ENCODE measurements at places on chromosomes 11 and 22. TPM values are rescaled to one million over a fixed set of nuclear protein-coding genes. Genes with fewer than 3 reads are reported as not detected.

DNA sequence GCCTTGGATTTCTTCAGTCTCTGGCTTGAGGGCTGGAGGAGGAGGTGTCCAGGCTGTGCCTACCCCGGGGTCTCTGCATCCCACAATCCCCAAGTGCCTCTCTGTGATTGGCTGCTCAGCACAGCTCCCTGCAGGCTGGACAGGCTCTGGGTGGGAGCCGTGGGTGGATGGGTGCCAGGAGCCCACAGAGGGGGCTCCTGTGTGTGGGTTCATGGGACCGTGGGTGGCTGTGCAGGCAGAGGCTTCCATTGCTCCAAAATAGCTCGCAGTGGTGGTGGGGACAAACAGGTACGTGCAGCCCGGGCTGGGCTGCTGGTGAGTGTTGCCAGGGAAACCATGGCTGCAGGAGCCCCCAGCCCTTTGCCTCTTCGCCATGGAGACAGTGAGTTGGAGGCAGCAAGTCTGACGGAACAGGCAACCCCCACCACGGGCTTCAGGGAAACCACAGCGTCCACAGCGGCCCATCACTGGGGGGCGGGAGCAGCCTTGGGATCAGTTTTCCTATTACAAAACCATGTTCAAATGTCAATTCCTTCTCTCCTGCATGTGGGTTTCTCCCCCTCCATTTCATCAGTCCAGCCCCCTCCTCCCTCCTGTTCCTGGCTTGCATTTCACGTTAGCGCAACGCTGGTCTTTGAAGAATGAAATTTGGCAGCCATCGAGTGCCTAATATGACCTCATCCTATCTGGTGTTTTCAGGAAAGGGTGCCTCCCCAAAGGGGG, 155.2 kb downstream of the TRIM29 start:
- no peak for DNase-seq

DNA sequence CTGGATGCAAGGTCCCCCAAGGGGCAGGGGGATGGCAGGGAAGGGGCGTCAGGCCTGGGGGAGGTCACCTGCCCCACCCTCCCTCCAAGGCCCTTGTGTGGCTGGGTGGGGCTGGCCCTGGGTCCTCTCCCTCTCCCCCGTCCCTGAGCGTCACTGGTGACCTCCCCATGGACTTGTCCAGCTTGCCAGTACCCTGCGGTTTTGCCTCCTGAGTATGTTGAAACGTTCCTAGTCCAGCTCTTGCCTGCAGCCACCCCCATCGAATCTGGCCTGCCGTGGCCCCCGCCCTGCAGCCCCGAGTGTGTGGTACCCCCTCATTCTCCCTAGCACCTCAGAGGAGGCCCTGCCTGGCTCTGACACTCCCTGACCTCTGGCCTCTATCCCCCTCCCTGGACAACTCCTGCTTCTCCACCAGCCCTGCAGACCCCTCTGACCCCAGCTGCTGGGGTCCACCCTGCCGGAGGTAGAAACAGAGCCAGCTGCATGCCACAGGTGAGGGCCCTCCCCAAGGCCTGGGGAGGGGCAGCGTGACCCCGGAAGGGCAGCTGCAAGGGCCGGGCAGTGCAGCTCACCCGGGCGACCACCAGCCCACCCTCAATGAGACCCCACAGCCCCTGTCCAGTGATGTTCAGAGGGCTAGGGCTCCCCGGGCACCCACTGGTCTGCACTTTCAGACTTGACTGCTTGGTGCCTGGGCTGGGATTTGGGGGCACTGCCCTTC, 4.1 kb upstream of the MUC6 start:
- DNase-seq, result no peak

DNA sequence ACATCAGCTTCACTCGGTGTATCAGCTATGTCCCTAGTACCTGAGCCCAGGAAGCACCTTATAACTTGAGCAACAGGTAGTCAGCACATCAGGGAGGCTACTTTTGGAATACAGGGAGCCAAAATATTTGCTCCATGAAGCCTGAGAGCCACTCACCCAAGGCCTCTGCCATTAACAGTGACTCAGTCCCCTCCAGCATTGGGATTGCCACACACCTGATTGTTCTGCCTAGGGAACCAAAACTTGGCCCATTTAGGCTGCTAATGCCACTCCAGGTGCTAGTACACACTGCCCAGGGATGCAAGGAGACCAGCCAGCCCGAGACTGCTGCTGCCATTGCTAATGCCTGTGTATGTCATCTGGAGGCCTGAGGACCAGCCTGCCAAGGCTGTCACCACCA, 773.6 kb upstream of the TENM4 start:
- no peak for DNase-seq

The SHANK3 gene
- total RNA-seq, result 16.0 TPM

DNA sequence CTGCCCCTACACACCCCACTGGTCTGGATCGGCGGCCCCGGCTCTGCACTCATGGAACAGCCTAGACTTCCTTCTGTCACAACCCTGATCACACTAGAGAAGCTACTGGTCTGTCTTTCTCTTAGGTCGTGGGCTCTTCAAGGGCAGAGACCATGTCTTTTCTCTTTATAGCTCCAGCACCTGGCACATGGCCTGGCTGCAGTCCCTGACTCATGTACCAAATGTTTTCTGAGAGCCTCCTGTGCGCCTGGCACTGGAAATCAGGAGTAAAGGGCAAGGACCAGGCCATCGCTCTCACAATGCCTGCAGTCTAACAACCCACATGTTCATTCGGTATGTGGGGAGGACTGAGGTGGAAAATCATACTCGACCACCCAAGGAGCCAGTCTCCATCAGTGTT, 7.5 kb downstream of the ASCC2 start:
- no peak for DNase-seq

Measured in HCT116 (cell line).